Spleen (tissue), 13 donors: ENCODE measurements at places on chromosomes 2 and 18. TPM values are rescaled to one million over a fixed set of nuclear protein-coding genes. Genes with fewer than 3 reads are reported as not detected.

- no peak for DNase-seq
These were observed 169.6 kb downstream of the KCNS3 start for GRCh38 chr2:18047896-18048657.

DNA sequence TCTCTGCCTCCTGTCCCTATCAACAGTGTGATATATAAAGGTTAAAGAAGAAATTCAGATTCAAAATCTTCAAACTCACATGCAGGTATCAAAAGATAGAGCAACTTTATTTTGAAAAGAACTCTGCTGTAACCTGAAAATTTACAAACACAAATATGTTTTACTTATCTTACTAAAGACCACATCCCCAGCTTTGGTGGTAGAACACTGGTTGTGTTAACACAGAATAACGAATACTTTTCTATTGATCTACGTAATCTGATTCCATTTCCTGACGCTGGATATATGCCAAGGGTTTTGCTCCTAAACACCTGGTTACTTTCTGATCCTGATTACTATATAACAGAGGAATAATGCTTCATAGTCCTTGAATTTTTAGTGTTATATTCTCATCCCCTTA, 23.1 kb upstream of the SLC39A10 start:
- DNase-seq, result no peak

- no peak for DNase-seq
These were observed 433.3 kb upstream of the SALL3 start for GRCh38 chr18:78546281-78546680.

Gene INHA
- 0.16 TPM for polyA plus RNA-seq

Gene FAM237A
- polyA plus RNA-seq, result not detected

GRCh38 chr2:170177950-170178781, at the start of gene MYO3B:
MYO3B (plus strand) TSS chr2:170178147; CDS start chr2:170178288, 141 bp downstream.
- DNase-seq, result no peak

Gene CHN1
- 12.4 TPM for polyA plus RNA-seq

- no peak for DNase-seq
These were observed 18.2 kb downstream of the AFTPH start for GRCh38 chr2:64542071-64543007.
